ENCODE measurements at places on chromosomes 16 and 17.
A peak's percentile ranks its signal among the peaks of the same experiment; 100 is the strongest.

DNA sequence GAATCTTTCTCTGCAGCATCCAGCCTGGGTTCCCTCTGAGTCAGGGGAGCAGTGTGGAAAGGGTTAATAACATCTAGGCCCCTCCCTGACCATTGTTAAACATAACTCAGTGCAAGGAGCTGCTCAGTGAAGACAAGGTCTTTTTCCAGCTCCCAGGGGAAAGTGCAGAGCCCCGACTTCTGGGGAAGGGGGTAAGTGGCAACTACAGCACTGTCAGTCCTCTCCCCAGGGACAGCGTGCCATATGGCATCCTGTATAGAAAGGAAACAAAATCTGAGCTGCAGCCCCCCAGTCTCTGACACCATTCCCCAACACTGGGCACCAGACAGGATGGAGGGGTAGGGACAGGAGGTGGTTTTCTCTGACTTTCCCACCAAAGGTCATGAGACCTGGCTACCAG is 7.8 kb downstream of the MRPL27 start:
- DNase-seq = no peak

DNA sequence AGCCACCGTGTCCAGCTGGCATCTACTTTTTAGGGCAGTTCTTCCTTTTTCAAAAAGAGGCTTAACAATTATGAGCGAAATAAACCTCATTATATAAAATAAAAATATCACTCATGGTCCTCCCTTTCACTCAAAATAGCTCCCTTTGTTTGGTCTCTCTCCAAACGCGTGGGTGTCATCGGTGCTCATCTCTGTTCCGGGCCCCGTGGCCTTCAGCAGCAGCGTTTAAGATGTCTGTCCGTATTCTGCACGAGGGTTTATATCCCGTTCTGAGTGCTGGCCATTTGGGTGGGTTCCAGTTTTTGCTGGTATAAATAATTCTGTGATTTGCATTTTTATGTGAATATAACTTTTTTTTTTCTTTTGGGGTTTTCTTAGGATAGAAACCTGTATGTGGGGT is 33.4 kb downstream of the PRMT7 start:
- no peak for DNase-seq

DNA sequence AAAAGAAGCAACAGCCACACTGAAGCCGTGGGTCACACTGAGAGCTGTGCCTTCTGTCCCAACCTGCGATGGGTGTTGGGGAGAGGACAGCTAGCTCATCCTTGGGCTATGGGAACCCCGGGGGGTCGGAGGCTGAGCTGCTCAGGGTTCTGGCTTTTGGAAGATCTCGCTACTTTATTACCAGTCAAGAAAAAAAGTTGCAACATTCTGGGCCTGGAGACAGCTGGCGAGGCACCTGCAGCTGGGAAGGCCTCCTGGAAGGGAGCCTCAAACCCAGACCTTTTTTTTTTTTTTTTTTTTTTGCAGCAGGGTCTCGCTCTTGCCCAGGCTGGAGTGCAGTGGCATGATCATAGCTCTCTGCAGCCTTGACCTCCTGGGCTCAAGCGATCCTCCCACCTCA is 24.9 kb downstream of the TPSD1 start:
- DNase-seq = no peak

DNA sequence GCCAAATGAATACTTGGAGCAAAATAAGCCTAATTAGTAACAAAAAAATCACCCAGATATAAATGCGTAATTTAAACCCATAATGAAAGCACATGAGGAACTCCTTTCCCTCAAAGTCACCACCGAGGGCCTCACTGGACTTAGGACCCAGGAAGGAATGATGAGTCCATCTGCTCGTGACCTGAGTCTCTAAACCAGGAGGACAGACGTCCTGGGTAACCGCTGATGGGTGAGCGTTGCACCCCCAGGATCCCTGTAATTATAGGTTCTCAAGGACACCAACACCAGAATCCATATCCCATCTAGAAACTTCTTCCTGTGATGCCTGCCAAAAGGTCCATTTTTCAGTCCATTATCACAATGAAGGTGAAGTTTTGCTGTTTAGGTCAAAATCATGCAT is 121.4 kb downstream of the ZNF778 start:
- DNase-seq = no peak

- no peak for DNase-seq
Observed at GRCh38 chr17:82389379-82389778, 17.8 kb downstream of the UTS2R start.

- no peak for DNase-seq
Observed at GRCh38 chr17:36498560-36499300, 12.2 kb downstream of the ZNHIT3 start.

DNA sequence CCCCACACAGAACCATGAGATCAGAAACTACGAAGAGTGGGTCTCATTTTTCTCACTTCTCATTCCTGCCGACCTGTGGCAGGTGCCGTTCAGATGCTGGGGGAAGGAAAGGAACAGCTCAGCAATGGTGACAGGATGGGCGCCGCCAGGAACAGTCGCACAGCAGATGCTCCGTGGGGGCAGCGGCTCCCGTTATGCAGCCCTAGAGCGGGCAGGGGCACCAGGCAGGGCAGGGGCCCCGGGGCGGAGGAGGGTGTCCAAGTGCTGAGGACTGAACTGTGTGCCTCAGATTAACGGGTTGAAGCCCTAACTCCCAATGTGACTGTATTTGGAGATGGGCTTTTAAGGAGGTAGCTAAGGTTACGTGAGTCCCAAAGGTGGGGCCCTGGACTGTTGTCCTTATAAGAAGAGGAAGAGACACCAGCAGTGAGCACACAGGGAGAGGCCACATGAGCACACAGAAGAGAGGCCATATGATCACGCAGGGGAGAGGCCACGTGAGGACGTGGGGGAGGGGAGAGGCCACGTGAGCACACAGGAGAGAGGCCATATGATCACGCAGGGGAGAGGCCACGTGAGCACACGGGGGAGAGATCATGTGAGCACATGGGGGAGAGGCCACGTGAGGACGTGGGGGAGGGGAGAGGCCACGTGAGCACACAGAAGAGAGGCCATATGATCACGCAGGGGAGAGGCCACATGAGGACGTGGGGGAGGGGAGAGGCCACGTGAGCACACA is 95.7 kb upstream of the METRNL start:
- no peak for DNase-seq

- peak; percentile 68 for DNase-seq
Observed at GRCh38 chr16:17469741-17470181, 999 bp downstream of the XYLT1 start.

- DNase-seq = no peak
Observed at GRCh38 chr17:8062807-8063483, 24.1 kb downstream of the ALOX15B start.

DNA sequence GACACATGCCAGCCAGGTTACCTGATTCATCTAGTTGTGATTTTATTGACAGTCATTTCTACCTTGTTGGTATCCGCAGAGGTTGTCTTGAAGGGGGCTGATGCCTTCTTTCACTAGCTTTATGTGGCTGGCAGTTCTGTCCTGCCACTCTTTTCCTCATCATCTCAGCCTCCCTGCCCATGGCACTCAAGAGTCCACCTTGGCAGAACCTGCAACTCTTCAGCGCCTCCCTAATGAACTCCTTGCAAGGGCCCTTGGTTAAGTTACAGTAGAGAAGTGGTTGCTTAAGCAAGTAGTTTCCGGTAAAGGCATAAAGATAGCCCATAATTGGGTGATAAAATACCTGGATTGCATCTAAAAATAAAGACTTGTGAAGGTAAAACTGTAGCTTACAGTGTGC is 489.9 kb downstream of the WWOX start:
- DNase-seq = no peak

DNA sequence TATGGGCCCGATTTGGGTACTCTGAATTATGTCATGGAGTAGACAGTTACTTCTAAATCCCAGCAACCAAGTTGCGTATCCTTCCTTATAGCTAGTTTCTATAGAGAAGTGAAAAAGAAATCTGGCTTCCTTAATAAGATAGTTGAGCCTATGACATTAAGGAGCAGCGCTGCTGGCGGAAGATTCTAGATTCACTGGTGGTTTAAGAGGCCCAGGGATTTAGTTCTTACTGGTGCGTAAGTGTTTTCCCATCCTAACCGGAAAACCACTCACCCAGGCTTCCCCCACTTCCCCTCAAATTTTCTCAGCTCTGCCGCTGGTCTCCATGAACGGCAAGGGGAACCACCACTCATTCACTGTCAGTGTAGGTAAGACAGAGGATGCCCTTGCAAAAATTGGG is 230.4 kb downstream of the CPPED1 start:
- no peak for DNase-seq

DNA sequence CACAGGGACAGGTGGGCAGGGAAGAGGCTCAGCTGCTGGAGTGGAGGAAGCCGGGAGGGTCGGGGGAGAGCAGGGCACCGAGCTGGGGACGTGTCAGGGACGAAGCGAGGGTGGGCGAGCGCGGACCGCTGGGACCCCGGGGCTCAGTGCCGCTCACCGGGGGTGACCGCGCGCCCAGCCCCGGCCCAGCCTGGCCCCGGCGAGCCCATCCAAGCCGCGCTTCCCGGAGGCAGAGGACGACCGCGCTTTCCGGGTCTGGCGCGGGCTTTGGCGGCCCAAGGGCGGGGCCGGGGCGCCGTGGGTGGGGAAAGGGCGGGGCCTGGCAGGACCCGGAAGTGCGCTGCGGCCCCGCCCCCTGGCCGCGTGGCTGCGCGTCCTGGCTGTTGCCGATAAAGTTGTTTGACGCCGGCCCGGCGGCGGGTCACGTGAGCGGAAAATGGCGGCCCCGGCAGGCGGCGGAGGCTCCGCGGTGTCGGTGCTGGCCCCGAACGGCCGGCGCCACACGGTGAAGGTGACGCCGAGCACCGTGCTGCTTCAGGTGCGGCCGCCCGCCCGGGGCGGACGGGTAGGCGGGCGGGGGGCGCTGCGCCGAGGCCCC is at the start of gene ASPSCR1:
TSS of gene ASPSCR1 (plus strand) at position 419 of the 598 bp plus-strand sequence. CDS start at position 437, 18 bp downstream.
- DNase-seq = peak; percentile 96

DNA sequence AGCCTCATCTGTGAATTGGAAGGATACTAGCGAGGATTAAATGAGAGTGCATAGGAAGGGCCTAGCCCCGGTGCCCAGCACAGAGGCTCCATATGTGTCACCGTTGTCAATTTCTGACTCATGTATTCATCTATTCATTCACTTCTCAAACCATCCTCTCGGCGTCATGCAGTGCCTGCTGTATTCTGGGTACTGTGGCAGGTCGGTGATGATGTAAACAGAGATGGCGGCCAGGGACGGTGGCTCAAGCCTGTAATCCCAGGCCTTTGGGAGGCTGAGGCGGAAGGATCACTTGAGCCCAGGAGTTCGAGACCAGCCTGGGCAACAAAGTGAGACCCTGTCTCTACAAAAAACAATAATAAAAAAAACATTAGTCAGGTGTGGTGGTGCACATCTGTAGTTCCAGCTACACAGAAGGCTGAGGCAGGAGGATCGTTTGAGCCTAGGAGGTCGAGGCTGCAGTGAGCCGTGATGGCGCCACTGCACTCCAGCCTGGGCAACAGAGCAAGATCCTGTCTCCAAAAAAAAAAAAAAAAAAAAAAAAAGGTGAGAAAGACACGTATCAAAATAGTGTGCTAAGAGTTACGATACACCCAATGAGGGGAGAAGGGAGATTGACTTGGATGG is 4.3 kb upstream of the PPP1R1B start:
- peak; percentile 69 for DNase-seq

- no peak for DNase-seq
Observed at GRCh38 chr17:1047177-1047878, 50.4 kb downstream of the TIMM22 start.

GRCh38 chr16:85349365-85350145 is 237.3 kb upstream of the CIBAR2 start:
- DNase-seq = no peak

DNA sequence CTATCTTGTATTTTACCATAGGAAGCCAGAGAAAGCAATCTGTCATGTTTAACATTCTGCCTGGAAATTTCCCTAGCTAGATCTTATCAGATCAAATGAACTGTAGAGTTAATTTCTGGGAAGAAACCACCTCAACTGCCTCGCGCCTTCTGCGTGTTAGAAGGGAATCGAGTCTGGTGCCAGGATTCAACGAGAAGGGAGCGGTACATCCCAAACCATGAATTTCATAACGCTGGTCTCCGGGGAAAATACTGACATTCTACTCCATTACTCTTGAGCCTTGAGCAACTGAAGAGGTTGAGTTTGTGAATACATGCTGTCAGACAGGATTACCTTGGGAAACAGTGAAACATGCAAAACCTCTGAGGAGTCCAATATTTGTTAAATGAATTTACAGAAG is 35.2 kb downstream of the MPHOSPH6 start:
- DNase-seq = no peak

GRCh38 chr16:53912155-53912554 is 208.2 kb downstream of the FTO start:
- peak; percentile 49 for DNase-seq

GRCh38 chr16:67063008-67063407 is 34.1 kb downstream of the CBFB start:
- DNase-seq = no peak

DNA sequence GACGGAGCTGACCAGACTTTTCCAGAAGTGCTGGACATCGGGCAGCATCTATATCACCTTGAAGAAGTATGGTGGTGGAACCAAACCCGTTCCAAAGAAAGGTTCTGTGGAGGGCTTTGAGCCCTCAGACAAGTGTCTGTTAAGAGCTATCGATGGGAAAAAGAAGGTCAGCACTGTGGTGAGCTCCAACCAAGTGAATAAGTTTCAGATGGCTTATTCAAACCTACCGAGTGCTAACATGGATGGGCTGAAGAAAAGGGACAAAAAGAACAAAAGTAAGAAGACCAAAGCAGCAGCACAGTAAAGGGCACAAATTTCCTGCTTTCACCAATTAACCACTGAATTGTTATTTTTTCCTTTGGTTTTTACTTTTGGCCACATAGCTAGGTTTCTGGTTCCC is 6.9 kb downstream of the KAT7 start:
- DNase-seq = peak; percentile 25

GRCh38 chr16:62543516-62543915 is 507.3 kb upstream of the CDH8 start:
- no peak for DNase-seq

GRCh38 chr16:4109250-4109736 is 6.9 kb downstream of the ADCY9 start:
- DNase-seq = no peak

DNA sequence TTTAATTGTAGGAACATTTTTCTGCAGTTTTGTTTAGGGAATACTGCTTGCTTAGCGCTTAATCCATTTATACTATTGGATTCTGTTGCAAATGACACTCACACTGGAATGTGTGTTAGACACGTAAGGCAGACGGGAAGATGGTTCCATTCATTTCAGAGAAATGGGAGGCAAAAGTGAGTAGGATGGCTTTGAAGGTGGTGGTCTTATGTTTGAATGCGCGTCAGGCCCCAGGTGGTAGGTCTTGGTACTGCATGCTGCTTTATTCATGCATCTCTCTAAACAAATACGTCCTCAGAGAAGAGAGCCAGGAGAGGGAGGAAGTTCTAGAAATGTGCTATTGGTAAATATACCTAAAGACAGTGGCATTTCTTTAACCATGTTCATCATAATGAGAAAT is 997.6 kb upstream of the RBFOX1 start:
- peak; percentile 68 for DNase-seq

DNA sequence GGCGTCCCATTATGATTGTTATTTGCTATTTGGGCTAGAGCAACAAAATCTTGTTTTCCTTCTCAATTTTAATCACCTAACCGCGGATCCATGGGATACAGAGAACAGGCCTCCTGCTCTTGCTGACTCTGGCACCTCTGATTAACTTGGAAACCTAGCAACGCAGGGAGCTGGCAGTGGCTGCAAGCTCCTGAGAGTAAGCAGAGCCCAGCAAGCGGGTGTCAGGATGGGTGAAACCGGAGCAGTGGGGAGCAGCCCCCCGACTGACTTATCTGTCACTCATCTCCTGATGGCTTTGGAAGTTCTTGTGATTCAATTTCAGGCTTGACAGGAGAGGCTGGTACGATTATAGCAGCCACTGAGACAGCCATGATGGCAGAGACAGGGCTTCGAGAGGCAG is 45.5 kb upstream of the CDC42EP4 start:
- no peak for DNase-seq

- DNase-seq = no peak
Observed at GRCh38 chr16:65101009-65101408, 20.9 kb downstream of the CDH11 start.
